Stimulated activated CD4-positive, alpha-beta T cell treated with anti-CD3 and anti-CD28 coated beads, Interleukin-15, amount 100 ng/mL, for 48 hours (primary cell): ENCODE measurements at places on chromosomes 5 and 9.

GRCh38 chr9:90988318-90988717 is 186.7 kb downstream of the SYK start:
- no peak for DNase-seq

GRCh38 chr5:14356305-14356704 is 213.2 kb downstream of the TRIO start:
- no peak for DNase-seq

DNA sequence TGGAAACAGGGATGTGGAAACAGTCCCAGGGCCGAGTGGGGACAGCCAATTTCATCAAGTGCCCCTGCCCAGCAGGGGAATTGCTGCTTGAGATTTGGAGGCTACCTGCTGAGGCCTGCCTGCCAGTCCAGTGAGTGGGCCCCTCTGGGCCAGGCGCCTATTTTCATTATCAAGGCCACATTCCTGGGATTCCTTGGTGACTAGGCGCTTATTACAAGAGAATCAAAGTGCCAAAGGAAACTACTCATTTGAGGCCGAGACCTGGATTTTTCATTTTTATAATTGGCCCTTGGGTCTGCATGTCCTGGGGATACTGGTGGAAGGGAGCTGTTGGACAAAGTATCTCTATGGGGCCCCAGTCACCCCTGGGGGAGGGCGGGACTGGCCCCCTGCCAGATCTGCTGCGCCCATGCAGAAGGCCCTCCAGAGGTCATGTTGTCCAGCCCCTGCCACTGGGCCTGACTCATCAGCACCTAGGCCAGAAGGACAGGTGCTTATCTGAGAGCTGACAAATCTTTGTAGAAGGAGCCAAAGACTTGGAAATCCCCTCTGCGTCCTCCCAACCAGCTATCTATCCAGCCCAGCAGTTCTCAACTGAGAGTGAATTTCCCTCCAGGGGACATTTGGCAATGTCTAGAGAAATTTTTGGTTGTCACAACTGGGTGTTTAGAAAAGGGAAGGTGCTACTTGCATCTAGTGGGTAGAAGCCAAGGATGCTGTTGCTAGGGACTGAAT is 45.6 kb downstream of the FOXI1 start:
- no peak for DNase-seq

- DNase-seq = no peak
These were observed 9.1 kb downstream of the PFDN1 start for GRCh38 chr5:140293849-140294100.

- DNase-seq = no peak
These were observed 177.2 kb upstream of the PITX1 start for GRCh38 chr5:135211083-135211790.

- DNase-seq = no peak
These were observed 2.4 kb upstream of the OMD start for GRCh38 chr9:92426501-92427145.

DNA sequence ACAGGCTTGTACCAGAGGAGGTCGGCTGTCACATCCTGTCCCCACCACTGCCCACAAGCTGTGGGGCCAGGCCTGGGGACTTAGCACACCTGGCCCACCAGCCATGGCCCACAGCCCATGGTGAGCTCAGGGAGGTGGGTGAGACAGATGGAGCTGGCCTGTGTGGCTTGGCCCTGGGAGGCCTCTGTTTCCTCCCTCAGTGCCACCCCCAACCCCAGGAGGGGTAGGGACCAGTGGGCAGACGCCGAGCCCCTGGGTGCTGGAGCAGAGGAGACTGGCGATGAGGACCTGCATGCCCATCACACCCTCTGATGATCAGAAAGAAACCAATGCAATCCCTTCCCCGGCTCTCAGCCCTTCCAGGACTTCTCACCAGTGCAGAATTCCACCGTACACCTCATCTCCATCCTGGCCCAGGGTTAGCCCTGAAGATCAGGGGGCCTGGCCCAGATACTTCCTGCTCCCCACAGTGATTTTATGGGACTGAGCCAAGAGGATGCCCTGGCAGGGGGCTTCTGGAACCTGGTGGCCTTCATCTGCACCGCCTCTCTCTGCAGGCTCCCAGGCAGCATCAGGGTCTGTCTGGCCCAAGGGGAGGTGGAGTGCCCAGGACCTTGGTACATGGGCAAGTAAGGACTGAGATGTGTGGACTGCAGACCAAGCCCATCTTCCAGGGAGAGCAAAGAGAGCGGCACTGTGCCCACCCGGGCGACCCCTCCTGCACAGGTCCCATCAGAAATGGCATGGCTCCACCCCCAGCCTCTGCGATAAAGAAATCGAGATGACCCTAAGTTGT is 16.9 kb upstream of the NKD2 start:
- no peak for DNase-seq

GRCh38 chr5:149961957-149962409 is 1.4 kb downstream of the SLC26A2 start:
- DNase-seq = no peak

DNA sequence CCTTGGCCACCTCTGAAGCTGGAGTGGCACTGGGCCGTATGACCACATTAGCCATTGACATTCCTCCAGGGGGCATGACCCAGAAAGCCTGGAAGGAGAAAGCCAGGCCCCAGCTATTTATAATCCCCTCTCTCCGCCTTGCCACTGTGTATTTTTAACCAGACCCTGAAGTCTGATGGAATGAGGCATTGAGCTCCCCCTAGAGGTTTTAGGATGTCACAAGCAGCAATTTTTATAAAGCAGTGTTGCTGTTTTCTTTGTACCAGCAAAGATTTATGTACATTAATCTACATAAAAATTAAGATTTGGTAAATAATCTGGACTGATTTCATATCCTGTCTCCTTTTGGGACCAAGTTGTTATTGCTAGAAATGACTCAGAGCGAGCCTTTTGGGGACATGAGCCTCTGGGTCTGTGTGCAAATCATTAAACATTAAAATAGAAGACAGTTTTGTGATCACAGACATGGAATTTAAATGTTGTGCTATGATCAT is 127.1 kb downstream of the TRIO start:
- no peak for DNase-seq

- no peak for DNase-seq
These were observed 554.0 kb downstream of the BNC2 start for GRCh38 chr9:16316456-16316855.
